Aorta (tissue), 5 donors: ENCODE measurements at places on chromosomes 4 and X. TPM values are rescaled to one million over a fixed set of nuclear protein-coding genes. Genes with fewer than 3 reads are reported as not detected.

DNA sequence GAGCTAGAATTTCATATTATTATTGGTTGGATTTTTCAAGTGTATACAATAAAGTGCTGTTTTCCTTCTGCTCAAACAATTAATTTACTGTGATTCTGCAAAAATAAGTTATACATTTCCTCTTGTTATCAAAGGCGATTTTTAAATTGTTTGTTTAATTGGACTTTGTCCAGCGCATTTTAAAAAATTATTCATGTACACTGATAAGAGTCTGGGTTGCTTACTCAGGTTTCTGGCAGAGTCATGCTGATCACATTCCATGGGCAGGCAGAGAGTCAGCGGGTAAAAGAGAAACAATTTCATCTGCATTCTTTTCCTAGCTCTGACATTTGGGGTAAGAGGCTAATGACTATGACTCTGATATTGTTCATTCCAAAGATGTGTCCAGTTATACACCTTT, 8.9 kb downstream of the FAT4 start:
- H3K4me3 ChIP-seq: peak overlapping the region; percentile 20
- DNase-seq: no peak
- no peak overlapping the region for H3K27ac ChIP-seq
- peaks cover 2% of the 10 kb centered on the region for H3K36me3 ChIP-seq

- no peaks in the 10 kb centered on the region for H3K27me3 ChIP-seq
- no peaks in the 10 kb centered on the region for H3K36me3 ChIP-seq
These were observed 56.8 kb upstream of the EXOC1L start for GRCh38 chr4:55762819-55763218.

DNA sequence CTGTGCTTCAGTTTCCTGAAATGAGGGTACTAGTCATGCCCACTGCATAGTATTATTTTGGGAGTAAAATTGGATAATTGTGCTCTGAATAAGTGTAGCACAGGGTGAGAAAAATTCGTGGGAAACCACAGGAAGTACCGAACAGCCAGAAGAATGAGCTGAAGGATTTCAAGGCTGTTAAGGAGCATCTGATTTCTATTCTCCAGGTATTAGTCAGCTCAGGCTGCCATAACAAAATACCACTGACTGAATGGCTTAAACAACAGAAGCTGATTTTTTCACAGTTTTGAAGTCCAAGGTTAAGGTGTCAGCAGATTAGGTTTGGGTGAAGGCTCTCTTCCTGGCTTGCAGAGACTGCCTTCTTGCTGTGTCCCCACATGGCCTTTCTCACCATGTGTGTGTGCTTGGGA, 41.9 kb downstream of the WWC2 start:
- H3K4me3 ChIP-seq: no peak overlapping the region
- peaks cover 3% of the 10 kb centered on the region for H3K4me1 ChIP-seq
- H3K27me3 ChIP-seq: no peaks in the 10 kb centered on the region
- DNase-seq: no peak

DNA sequence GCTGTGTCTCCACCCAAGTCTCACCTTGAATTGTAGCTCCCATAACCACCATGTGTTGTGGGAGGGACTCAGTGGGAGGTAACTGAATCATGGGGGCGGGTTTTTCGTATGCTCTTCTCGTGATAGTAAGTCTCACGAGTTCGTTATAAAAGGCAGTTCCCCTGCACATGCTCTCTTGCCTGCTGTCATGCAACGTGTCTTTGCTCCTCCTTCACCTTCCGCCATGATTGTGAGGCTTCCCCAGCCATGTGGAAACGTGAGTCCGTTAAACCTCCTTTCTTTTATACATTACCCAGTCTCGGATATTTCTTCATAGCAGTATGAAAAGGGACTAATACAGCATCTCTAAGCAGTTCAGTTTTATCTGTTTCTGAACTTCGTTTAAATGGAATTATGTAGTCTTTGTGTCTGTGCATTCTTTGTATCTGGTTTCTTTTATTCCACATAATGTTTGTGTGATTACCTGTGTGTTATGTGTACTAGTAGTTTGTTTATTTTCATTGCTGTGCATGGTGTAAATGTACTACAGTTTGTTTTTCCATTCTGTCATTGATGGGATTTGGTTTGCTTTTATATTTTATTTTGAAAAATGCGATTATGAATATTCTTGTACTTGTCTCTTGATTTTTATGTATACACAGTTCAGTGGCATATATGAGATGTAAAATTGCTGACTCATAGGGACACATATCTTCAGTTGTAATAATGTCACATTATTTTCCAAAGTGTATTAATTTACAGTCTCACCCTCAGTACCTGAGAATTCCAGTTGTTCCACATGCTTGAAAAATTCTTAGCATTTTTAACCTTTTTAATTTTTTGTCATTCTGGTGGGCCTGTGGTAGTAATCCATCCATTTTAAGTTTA, 304.9 kb downstream of the GBA3 start:
- H3K27ac ChIP-seq: no peak overlapping the region
- no peak for DNase-seq
- no peaks in the 10 kb centered on the region for H3K36me3 ChIP-seq
- H3K4me3 ChIP-seq: no peak overlapping the region
- H3K4me1 ChIP-seq: no peaks in the 10 kb centered on the region

DNA sequence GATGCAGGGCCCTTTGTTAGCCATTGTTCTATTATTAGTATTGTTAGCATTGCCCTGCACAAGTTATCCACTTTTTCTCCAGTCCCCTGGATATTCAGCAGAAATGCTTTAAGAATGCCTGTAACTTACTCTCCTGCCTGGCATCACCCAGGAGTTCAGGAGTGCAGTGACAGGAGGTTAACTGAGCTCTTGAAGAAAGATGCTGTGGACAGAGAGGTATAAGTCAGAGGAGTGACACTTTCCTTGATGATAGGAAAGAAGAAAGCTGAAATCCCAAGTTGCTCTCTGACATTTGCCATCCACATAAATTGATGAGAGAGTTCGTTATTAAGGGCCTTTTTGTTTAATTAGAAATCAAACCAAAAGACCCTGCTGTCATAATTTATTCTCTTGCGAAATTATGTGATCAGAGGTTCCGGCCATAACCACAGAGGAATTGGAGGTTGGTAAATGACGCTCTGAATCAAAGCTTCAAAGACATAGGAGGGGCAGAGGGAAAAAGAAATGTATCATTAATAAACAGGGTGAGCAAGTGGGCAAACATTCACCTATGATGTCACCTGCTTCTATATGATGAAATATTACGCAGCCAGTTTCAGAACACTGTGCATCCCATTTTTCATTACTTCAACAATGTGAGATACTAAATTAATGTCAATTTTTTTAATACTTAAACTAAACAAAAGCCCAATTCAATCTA, 230.2 kb upstream of the JADE1 start:
- no peaks in the 10 kb centered on the region for H3K36me3 ChIP-seq
- DNase-seq: no peak
- H3K27ac ChIP-seq: no peak overlapping the region

- no peak for DNase-seq
- H3K36me3 ChIP-seq: no peaks in the 10 kb centered on the region
- H3K27ac ChIP-seq: no peak overlapping the region
- H3K4me3 ChIP-seq: peak overlapping the region; percentile 8
- no peaks in the 10 kb centered on the region for H3K4me1 ChIP-seq
These were observed 725 bp upstream of the CXCL1 start for GRCh38 chr4:73868206-73869129.

DNA sequence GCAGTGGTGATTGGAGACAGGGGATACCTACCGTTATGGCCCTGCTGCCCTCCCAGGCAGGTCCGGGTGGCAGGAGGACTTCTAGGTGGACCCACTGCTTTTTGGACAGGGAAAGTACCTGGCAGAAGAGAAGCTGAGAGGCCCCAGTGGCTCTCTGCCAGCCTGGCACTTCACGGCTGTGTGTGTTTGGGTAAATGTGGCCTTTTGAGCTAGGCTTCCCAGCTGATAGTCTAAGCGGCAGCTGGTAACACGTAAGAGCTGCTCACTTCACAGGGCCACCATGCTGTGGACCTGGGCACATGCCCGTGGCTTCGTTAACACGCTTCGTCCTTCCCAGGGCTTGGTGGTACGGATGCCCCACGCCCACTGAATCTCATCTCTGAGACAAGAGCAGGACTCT, 92.0 kb upstream of the CLCN4 start:
- no peaks in the 10 kb centered on the region for H3K4me1 ChIP-seq
- no peak overlapping the region for H3K27ac ChIP-seq
- peaks cover 7% of the 10 kb centered on the region for H3K36me3 ChIP-seq

GRCh38 chr4:102321260-102321995, 23.9 kb downstream of the SLC39A8 start:
- H3K4me3 ChIP-seq: no peak overlapping the region
- no peaks in the 10 kb centered on the region for H3K27me3 ChIP-seq
- no peaks in the 10 kb centered on the region for H3K36me3 ChIP-seq

GRCh38 chrX:42823443-42823842, 45.5 kb upstream of the PPP1R2C start:
- no peaks in the 10 kb centered on the region for H3K4me1 ChIP-seq
- no peak for DNase-seq
- no peaks in the 10 kb centered on the region for H3K36me3 ChIP-seq
- no peak overlapping the region for H3K27ac ChIP-seq
- H3K27me3 ChIP-seq: no peaks in the 10 kb centered on the region
- no peak overlapping the region for H3K4me3 ChIP-seq

ADAM29 gene
- not detected for total RNA-seq

PSAPL1 gene
- total RNA-seq: not detected

PNMA6A gene
- 3.7 TPM for total RNA-seq

MAGIX gene
- total RNA-seq: 2.7 TPM

LDB2 gene
- 91.5 TPM for total RNA-seq
